ENCODE measurements at places on chromosomes 2 and 18.

DNA sequence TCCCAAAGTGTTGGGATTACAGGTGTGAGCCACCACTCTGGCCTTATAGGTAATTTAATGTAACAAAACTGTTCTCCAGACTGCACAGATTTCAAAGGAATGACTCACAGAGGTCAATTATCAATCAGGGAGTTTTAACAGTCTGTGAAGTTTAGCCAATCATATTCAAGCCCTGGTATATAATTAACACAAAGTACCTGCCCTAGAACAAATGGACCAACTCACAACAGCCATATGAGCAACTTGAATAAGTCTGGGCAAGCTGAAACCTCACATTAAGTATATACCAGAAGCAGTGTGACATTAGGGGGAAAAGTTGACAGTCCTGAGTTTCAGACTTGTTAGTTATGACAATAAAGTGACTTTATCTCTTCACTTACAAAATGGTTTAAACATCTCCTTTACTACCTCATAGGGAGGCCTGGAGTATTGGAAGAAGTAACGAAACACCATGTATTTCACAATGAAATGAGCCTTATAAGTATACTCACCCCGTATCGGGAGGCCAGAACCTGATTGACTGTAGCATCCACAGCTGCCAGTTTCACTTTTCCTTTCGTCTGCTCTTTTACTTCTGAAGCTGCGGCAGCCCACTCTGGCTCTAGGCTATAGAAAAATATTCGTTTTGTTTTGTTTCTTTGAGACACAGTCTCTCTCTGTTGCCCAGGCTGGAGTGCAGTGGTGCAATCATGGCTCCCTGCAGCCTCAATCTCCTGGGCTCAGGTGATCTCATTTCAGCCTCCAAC, 22.2 kb downstream of the PDIA6 start:
- DNase-seq: no peak

- DNase-seq: no peak
Observed at GRCh38 chr18:13640266-13640860, 86.0 kb downstream of the FAM210A start.

- DNase-seq: no peak
Observed at GRCh38 chr2:9243357-9243756, 36.7 kb downstream of the ASAP2 start.

DNA sequence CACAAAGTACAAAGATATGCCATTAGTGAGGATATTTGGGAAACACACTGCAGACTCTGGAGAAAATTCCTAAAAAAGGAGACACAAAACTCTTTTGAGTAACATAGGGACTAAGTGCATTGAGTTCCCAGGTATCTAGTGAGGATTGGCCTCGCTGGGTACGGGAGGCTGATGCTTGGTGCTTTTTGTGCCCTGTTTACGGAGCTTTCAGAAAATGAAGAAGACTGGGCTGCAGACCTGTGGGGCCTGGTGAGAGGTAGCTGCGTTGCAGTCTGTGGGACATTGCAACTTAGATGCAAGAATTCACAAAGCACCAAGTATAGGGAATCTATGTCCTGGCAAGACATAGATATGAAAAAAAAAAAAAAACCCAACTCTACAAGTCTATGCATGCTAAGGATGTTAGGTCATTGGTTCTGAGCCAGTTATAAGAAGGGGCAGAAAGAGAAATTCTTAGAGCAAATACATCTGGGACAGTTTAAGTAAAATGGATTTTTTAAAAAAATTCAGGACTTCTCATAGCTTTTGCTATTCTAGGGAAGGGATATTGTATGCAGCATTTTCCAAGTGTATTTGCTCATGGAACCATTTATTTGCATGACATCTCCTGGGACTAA, 156.0 kb downstream of the SLC4A3 start:
- DNase-seq: no peak

- no peak for DNase-seq
Observed at GRCh38 chr2:105144941-105145300, 96.6 kb upstream of the GPR45 start.

GRCh38 chr2:171972329-171972982, 27.3 kb upstream of the METAP1D start:
- no peak for DNase-seq

DNA sequence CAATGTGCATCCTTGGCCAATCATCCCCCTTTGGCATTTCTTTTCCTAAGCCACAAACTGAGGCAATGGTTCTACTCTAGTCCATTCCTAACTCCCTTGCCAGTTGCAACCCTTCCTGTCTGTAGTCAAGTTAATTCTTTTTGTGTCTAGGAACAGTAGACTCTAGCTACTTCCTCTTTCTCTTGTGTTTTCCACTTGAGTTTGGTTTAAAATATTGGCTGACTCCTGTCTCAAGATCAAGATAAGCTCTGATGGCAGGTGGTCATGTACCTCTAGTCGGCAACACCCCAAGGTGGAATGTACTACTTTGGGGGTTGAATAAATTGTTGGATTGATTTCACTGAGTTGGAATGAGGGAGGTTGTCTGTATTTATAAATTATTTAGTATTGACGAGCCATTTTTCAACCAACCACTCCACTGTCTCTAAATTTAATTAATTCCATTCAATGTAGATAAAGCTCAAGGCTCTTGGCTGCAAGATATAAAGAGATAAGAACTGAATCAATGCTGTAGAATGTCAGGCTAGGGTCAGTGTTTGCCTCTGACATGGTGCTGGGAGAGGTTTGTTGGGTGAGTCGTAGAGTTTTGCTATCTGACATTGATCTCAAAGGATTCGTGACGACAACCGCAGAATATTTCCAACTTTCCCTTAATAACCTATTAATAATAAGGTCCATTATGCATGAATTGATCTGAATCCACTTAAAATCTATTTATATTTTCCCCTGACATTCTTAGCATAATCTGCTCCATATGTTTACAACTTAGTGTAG, 188.7 kb upstream of the APCDD1 start:
- no peak for DNase-seq

- DNase-seq: no peak
Observed at GRCh38 chr2:227500301-227500630, 28.3 kb downstream of the AGFG1 start.

GRCh38 chr2:109428841-109429566, 184.8 kb downstream of the SEPTIN10 start:
- no peak for DNase-seq

DNA sequence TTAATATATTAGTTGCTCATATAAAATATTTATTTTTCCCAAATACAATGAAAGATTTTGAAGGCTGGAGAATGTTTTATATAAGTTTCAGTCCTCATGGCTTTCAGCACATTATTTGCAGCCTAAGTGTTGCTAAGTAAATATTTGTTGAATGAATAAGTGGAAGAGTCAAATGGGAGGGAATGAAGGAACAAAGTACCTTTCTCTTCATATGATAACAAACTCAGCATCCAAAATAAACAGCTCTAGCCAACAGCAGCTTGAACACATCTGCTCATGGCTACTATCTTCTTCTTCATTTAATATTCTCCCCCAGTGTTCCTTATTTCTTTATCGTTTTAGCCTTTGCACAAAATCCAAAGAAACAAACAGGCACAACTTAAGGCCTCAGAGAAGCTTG, 385.2 kb upstream of the PIK3C3 start:
- DNase-seq: no peak

Data from cortex of kidney (tissue), 1 donor.